Ascending aorta (tissue), 2 donors: ENCODE measurements at places on chromosomes 1 and 21. TPM values are rescaled to one million over a fixed set of nuclear protein-coding genes. Genes with fewer than 3 reads are reported as not detected.

CD53 gene
- total RNA-seq, result 18.7 TPM

FAM72B gene
- not detected for total RNA-seq

S100A12 gene
- total RNA-seq, result not detected

GRCh38 chr21:44730951-44731579, 19.7 kb upstream of the TSPEAR start:
- no peak for DNase-seq
- no peaks in the 10 kb centered on the region for H3K36me3 ChIP-seq
- H3K4me1 ChIP-seq, result no peaks in the 10 kb centered on the region
- no peaks in the 10 kb centered on the region for H3K27me3 ChIP-seq
- H3K27ac ChIP-seq, result no peak overlapping the region
- no peak overlapping the region for H3K4me3 ChIP-seq

- no peak overlapping the region for H3K27ac ChIP-seq
- no peaks in the 10 kb centered on the region for H3K4me1 ChIP-seq
- H3K27me3 ChIP-seq, result no peaks in the 10 kb centered on the region
- DNase-seq, result no peak
- H3K36me3 ChIP-seq, result no peaks in the 10 kb centered on the region
These were observed 938.7 kb downstream of the TTLL7 start for GRCh38 chr1:83060221-83060620.

GRCh38 chr1:68216089-68216772, 16.1 kb downstream of the WLS start:
- H3K27me3 ChIP-seq, result no peaks in the 10 kb centered on the region
- peaks cover 11% of the 10 kb centered on the region for H3K4me1 ChIP-seq
- no peak overlapping the region for H3K27ac ChIP-seq
- no peaks in the 10 kb centered on the region for H3K36me3 ChIP-seq
- no peak overlapping the region for H3K4me3 ChIP-seq
- no peak for DNase-seq

DNA sequence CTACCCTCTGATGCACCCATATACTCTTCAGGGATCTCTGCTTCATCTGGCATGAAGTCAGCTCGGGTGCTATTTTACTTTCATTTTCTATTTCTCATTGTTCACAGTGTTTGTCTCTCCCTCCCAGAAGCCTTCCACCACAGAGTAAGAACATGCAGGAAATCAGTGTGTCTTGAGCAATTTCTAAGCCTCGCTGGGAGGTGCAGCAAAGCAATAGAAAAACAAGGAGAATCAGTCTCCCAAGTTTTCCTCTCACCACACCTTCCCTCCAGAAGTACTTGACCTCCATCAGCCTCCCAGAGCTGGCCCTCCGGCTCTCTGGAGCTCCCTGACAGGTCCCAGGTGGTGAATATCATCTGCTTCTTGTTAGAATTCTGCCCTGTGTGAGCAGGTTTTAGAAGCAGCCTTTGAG, 594.7 kb upstream of the CAMK1G start:
- H3K27ac ChIP-seq, result no peak overlapping the region
- no peak for DNase-seq
- no peaks in the 10 kb centered on the region for H3K27me3 ChIP-seq
- H3K4me3 ChIP-seq, result peak overlapping the region; percentile 55

GRCh38 chr1:202349206-202349928, 868 bp downstream of the PPP1R12B start:
- DNase-seq, result peak; percentile 69
- H3K4me3 ChIP-seq, result peak overlapping the region; percentile 99
- H3K4me1 ChIP-seq, result peaks cover 4% of the 10 kb centered on the region

DNA sequence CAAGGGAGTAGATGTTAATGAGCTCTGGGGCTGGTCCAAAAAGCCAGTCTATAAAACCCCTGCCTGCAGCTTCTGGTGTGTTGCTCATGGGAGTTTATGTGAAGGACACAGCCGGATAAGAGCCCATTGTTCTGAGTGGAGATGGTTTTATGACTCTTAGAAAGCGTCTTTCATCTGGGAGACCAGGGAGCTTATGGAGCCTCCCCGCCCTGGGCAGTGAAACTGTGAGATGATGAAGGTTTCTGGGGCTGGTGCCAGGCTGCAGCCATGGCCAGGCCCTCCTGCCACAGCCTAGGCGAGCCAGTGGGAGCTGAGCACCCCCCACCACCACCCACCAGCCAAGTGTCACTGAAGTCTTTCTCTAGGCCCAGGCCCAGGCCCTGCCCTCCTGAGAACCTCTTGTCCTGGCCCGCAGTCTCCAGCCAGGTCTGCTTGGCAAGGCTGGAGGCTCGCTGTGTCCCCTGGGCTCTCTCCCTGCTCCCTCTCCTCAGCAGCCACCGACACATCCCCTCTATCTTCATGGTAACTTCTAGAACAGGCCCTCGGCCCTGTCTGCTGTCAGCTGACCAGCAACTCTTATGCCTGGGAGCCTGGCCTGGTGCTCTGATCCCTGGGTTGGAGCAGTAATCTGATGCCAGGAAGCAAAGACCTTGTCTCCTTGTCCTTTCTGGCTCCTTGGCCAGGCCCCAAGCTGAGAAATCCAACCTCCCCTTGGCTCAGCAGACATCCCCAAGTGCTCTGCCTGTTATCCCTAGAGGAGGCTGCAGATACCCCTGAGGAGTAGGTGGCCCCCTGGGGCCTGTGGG, 7.6 kb upstream of the ARHGEF10L start:
- H3K4me3 ChIP-seq, result no peak overlapping the region
- H3K36me3 ChIP-seq, result no peaks in the 10 kb centered on the region
- H3K4me1 ChIP-seq, result peaks cover 22% of the 10 kb centered on the region
- DNase-seq, result peak; percentile 83
- H3K27ac ChIP-seq, result peak overlapping the region; percentile 92

DNA sequence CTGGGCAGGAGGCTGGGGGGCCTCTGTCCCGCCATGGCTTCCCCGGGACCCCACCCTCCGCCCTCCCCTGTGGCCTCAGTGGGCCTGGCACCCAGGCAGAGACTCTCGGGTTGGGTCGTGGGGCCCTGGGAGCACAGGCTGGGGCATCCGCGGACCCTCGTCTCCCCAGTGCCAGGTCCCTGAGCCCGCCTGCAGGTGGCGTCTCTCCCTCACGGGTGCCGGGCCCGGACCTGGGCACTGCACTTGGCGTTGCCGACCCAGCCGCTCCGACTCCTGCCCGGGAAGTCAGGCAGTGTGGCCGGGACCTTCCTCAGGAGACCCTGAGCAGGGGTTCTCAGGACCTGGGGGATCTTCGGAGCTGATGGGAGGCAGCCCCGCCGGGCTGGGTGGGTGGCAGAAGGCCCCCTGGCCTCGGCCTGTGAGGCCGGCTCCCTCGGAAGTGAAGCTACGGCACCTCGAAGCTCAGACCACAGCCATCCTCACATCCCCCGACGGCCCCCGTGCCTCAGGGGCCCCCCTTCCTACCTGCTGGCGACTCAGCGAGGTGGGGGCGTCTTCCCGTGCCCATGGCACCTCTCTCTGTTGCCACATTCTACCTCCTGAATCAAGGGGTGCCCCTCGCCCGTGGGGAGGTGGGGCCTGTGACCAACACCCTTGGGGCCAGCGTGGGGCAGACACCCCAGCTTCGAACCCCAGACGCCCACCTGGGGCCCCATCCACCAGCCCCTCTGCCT, 6.4 kb upstream of the C1orf159 start:
- H3K27me3 ChIP-seq, result no peaks in the 10 kb centered on the region
- peak overlapping the region; percentile 46 for H3K4me3 ChIP-seq

- no peaks in the 10 kb centered on the region for H3K4me1 ChIP-seq
- H3K36me3 ChIP-seq, result no peaks in the 10 kb centered on the region
- H3K4me3 ChIP-seq, result no peak overlapping the region
- DNase-seq, result no peak
- no peaks in the 10 kb centered on the region for H3K27me3 ChIP-seq
These were observed 8.8 kb upstream of the PPIE start for GRCh38 chr1:39729842-39730241.

- H3K27me3 ChIP-seq, result no peaks in the 10 kb centered on the region
- H3K4me1 ChIP-seq, result no peaks in the 10 kb centered on the region
- no peak overlapping the region for H3K27ac ChIP-seq
- H3K36me3 ChIP-seq, result no peaks in the 10 kb centered on the region
These were observed 85.0 kb upstream of the RAB3GAP2 start for GRCh38 chr1:220356981-220357850.

DNA sequence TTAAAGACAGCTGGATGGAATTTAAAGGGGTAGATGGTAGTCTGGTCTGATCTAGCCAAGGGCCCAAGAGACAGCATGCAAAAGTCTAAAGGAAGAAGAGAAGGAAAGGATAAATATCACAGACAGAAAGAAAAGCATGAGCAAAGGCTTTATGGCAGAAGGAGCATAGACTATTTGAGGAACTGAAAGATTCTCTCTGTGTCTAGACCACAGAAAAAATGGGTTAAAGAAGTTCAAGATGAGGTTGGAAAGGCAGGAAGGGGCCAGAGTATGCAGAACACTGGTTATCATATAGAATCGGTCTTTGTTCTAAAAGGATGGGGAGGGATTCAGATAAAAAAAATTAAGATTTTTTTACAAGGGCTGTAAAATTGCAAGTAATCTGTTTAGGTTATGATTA, 136.8 kb upstream of the SGIP1 start:
- H3K4me1 ChIP-seq, result peaks cover 3% of the 10 kb centered on the region
- no peaks in the 10 kb centered on the region for H3K36me3 ChIP-seq
- no peak for DNase-seq
- no peak overlapping the region for H3K27ac ChIP-seq

- DNase-seq, result no peak
- H3K4me3 ChIP-seq, result no peak overlapping the region
- H3K4me1 ChIP-seq, result peaks cover 4% of the 10 kb centered on the region
- no peaks in the 10 kb centered on the region for H3K27me3 ChIP-seq
These were observed 65.5 kb downstream of the DMRTB1 start for GRCh38 chr1:53524428-53525375.

DNA sequence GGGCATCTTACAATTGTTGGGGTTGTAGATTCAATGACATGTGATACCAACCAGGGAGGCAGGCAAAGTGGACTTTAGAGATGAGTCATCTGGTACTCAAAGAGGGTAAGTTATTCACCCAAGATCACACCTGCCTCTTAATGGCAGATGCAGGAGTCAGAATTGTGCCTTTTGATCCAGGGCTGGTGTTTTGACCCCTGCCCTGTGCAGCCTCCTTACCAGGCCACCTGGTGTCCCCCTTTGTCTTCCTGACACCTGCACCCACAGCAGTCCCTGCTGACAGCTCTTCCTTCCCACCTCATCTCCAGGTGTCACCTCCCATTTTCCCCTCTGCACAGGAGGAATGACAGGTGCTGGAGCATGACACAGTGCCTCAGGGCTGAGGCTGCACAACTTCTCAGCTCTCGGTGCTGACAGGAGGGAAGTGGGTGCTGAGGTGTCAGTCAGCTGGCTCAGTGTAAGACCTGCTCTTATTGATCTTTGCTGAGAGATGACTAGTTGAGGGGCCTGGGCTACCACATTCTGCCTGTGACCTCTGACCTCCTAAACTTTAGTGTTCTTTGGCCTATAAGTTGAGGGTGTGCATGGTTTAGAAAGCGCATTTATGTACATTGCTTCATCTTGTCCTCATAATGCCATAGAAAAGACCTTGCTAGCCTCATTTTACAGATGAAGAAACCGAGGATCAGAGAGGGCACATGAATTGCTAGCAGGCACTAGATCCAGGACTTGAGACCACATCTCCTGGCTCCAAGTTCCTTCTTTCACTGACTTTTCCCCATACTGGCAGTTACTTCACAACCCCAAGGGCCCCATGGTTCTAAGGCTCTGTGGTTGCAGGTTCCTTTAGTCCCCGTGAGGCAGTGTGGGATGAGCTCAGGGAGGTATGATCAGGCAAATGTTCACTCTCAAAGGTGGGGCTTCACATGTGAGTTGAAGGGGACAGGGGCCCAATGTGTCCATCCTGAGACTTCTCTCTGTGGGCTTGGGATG, 31.3 kb downstream of the CACNA1E start:
- no peaks in the 10 kb centered on the region for H3K36me3 ChIP-seq
- H3K27me3 ChIP-seq, result no peaks in the 10 kb centered on the region
- H3K4me1 ChIP-seq, result no peaks in the 10 kb centered on the region
- no peak overlapping the region for H3K4me3 ChIP-seq
- no peak overlapping the region for H3K27ac ChIP-seq

DNA sequence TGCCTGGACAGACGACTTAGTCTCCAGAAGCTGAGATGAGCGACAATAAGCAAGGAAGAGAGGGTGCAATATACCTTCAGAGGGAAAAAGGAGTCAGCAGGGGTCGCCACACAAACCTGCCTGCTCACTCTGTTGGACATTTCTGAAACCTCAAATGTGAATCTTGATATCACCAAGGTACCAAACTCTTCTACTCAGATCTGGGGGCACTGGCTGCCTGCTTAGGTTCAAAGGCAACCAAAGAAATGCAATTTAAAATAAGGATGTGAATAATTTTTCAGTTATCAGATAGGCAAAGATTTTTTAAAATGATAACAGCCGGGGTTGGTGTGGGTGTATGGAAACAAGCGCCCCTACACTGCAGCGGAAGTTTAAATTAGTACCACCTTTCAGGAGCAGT, 164.2 kb downstream of the HIVEP3 start:
- no peak overlapping the region for H3K27ac ChIP-seq
- no peaks in the 10 kb centered on the region for H3K36me3 ChIP-seq
- no peak overlapping the region for H3K4me3 ChIP-seq
- no peaks in the 10 kb centered on the region for H3K4me1 ChIP-seq

GRCh38 chr1:151936653-151937052, 27.3 kb upstream of the THEM4 start:
- no peak overlapping the region for H3K27ac ChIP-seq
- no peaks in the 10 kb centered on the region for H3K27me3 ChIP-seq
- H3K4me1 ChIP-seq, result no peaks in the 10 kb centered on the region

GRCh38 chr1:167145965-167146364, 52.1 kb downstream of the STYXL2 start:
- H3K27ac ChIP-seq, result no peak overlapping the region
- DNase-seq, result no peak
- no peaks in the 10 kb centered on the region for H3K4me1 ChIP-seq
- no peaks in the 10 kb centered on the region for H3K36me3 ChIP-seq

DNA sequence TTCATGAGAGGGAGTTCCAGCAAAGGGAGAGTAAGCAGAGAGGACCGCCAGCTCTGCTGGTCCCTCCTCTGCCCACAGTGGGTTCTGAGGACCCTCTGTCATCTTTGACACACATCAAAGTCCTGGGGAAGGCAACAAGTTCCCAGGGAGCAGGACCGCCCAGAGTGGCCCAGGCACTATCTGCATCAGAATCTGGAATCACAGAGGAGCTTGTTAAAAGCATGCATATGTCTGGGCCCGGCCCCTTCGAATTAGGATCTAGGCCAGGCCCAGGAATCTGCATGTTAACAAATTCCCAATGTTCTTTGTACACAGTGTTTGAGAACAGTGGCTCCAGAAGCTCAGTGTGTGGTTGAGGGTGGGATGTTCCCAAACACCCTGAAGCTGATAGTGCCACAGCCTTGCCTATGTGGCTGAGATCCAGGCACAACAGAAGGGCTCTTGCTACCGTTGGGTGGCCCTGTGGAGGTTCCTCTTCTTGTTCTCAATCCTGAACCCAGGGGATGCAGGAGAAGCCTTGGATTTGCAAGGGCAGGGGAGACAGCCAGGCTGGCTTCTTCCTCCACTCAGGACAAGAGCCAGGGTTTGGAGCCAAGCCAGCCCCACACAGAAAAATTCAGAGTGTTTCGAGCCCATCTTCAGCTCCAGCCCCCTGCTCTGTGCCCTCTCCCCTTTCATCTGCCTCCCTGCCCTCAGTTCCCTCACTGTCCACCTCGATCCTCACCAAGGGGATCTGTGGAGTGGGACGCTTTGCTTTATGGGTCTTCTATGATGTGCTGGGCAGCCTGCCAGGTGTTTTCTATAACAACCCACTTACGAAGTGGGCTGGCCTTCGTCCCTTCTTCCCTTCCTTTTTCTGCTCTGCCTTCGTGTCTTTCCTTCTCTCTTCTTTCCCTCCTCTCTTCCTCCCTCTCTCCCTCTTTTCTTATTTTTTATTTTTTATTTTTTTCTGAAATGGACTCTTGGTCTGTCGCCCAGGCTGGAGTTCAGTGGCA, 129.0 kb upstream of the TMPRSS2 start:
- peaks cover 5% of the 10 kb centered on the region for H3K4me1 ChIP-seq
- no peak for DNase-seq
- no peak overlapping the region for H3K27ac ChIP-seq
- no peak overlapping the region for H3K4me3 ChIP-seq
